ENCODE measurements at places on chromosomes 4 and X.

DNA sequence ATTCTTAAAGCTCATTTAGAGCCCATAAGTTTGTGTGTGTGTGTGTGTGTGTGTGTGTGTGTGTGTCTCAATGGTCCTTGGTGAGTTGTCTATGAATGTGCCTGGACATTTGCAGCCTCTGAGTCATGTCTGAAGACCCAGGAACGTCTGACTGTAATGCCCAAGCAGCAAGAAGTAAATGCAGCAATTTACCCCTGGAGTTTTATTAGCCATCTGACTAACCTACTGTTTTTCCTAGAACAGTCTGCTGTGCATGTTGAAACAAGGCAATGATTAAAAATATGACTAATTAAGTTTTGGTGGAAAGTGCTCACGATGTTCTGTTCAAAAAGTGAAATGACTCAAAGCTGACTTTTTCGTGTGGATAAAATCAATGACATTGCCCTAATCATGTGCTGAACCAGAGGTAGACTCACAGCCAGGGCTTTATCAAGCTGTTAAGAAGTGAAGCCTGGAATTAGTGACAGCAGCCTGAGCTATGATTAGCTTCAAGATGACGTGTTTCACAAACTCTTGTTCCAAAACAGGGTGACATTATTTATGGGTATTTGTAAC lies 201.6 kb downstream of the CPE start:
- DNase-seq = peak; percentile 88

- DNase-seq = no peak
These were observed 19.1 kb downstream of the FGFRL1 start for GRCh38 chr4:1030559-1030958.

- no peak for DNase-seq
These were observed 102.5 kb downstream of the ZNF518B start for GRCh38 chr4:10354746-10355145.

DNA sequence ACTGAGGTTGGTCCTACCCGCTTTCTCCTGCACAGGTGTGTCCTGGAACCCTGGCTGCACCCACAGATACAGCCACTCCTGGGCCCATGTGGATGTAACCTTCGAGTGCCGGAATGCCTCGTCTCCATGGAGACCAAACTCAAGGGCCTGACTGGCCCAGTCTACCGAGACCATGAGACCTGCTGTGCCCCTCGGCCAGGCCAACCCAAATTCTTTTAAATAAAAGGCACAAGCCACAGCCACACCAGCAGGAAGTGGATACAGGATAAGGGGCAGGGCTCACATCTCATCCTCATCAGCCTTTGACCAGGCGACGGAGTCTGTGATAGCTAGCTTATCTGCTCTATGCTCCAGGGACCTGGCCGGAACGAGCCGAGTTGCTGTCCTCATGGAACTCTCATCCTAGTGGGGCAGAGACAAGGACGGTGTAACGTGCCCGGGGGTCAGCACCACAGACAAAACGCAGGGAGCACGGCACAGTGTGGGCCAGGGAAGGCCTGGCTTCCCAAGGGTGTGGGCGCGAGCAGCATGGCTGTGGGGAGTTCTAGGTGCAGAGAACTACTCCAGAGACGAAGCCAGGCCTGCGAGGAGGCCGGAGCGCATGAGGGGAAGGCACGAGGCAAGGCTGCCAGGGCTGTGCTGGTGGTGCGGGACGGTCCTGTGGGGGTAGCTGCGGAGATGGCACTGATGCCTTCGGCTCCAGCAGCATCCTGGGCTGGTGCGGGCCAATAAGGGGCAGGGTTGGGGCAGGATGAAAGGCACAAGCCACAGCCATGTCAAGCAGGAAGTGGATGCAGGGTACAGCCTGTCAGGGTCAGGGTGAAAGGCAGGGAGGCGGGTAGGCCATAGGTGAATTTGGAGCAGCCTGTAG lies 22.7 kb downstream of the NOP14 start:
- DNase-seq = no peak

GRCh38 chr4:109119852-109120251 lies 182.6 kb downstream of the COL25A1 start:
- DNase-seq = no peak

DNA sequence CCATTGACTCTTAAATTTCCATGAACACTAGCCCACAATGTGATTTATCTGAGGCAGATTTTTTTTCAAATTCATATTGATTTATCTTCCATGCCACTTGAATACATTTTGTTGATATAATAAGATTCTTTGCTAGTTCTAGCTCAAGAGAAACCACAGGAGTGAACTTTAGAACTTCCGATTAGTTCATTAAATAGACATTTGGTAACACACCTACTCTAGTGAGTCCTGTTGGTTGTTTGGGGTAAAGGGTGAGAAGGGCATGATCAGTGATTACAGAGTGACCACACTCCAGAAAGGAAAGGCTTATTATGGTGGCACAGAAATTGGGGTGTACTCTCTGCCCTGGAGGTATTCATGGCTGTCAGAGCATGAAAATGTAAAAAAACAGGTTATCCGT lies 120.4 kb downstream of the CDKL5 start:
- DNase-seq = no peak

GRCh38 chrX:2500803-2501558 lies at the start of the genes DHRSX and ZBED1:
Gene DHRSX (minus strand): TSS chrX:2500976. CDS start chrX:2500925, 51 bp downstream.
Gene ZBED1 (minus strand): TSS chrX:2500976. CDS start chrX:2490719, 10,257 bp downstream.
- peak; percentile 46 for DNase-seq

DNA sequence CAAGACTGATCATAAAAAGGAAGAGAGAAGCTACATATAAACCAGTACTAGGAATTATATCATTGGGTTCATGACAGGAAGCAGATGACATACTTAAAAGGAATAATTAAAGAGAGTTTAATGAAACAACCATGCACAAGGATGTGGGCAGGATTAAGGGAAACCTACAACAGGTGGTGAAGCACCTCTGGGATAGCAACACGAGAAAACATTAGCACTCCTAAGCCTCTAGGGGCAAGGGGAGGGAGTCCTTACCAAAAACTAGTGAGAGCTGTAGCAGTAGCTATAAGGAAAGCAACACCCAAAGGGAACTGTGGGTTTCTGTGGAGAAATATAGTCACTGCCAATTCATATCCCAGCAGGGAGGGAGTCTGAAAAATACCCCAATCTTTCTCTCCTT lies 7.2 kb upstream of the THOC2 start:
- no peak for DNase-seq

DNA sequence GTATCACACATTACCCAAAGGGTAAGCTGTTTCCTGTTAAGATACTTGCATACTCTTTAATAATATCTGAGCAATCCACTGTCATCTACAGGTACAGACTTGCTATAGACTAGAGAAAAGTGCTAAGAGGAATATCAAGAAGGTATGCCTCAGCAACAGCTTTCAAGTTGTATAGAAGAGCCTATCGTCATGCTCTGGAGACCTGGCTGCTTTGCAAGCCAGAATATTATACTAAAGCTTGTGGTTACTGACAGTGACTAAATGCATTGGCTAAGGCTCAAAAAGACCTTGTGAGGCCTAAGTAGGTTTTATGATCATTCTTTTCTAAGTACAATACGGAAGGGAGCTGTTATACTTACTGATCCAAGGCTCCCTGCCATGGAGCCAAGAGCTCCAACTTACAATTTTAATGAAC lies 11.3 kb downstream of the LAMP2 start:
- DNase-seq = peak; percentile 70

DNA sequence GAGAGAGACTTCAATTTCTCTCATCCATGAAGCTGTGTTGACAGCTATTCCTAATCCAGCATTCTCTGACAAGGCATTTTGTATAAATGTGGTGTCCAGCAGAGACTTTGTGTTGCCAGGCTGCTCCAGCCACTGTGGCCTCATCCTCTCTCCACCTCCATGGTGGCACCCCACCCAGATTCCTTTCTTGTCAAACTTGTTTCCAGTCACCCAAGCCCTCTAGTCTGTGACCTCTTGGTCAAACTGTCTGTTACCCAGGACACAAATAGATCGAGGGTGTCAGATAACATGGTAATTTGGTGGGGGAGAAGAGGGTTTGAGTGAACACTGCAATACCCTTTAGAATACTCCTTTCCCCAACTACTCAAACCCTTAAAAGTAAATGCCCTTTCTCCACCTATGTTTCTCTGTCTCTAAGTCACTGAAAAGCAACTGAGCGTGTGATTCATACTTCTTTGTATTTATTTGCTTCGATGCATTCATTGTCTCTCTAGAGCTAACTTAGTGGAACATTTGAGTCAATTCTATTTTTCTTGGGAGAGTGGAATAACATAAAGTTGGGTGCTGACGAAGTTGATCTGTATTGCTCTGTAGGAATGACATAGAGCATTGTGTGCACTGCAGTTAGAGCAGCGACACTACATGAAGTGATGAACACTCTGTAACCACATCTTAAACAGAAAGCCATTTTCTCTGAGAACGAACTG lies 13.7 kb downstream of the PITX2 start:
- no peak for DNase-seq

DNA sequence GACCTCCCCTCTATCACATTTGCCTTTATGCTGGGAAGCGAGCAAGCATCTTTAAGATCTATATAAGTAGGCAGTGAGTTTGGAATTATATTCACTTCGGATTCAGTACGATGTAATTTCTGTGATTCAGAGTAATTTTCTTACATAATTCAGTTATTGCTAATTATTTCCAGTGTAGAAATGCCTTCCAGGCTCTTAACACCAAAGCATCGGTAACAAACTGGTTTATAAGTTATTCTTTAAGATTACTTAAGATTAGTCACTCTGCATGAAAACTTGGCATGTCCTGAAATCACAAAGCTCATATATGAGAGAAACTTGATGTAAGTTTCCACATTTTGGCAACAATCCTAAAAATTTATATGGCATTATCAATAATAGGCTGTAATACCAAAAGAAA lies 120.8 kb downstream of the ADAMTS3 start:
- no peak for DNase-seq
